ENCODE measurements at places on chromosomes 1 and 21. TPM values are rescaled to one million over a fixed set of nuclear protein-coding genes. Genes with fewer than 3 reads are reported as not detected.

PLEKHN1 gene
- total RNA-seq = 0.12 TPM

CHI3L2 gene
- 1.6 TPM for total RNA-seq

F11R gene
- total RNA-seq = 27.3 TPM

- no peak for DNase-seq
Measured at GRCh38 chr1:30984165-30984889, 75.8 kb upstream of the SDC3 start.

GRCh38 chr1:213050745-213051126 lies 305 bp upstream of the RPS6KC1 start:
- DNase-seq = no peak

- DNase-seq = peak; percentile 53
Measured at GRCh38 chr1:27570784-27571183, 33.2 kb downstream of the AHDC1 start.
